ENCODE measurements at places on chromosomes 2 and 18.

- DNase-seq = no peak
These were observed 491.8 kb downstream of the TXNL1 start for GRCh38 chr18:56146565-56146964.

- no peak for DNase-seq
These were observed 32.8 kb downstream of the TTC32 start for GRCh38 chr2:19868701-19869580.

GRCh38 chr2:54456612-54457322 lies 640 bp downstream of the SPTBN1 start:
- peak; percentile 25 for DNase-seq

DNA sequence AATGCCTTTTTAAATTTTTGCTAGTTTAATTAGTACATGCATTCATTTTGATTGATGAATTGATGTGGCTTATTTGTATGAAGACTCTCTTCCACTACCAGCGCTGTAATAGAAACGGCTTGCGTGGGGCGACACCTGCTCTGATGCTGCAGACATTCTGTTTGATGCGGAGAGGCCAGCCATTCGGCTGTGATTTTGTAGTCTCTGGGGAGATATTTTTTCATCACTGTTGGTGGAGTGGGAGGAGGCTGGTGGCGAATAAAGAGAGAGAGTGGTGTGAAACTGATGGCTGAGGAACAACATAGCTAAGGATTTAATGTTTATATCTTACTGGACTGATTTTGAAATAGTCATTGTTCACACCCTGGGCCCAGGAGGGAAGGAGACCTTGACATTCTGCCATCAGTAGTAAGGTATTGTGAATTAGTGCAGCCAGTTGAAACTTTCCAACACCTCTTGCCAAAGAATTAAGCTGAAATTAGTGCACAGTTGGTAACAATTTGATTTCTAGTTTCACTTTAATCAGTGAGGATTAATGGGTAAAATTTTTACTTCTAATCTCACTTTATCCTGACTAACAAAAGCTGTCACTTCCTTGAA lies 224.1 kb downstream of the MTX2 start:
- DNase-seq = no peak

- no peak for DNase-seq
These were observed 51.5 kb upstream of the TWIST2 start for GRCh38 chr2:238796223-238796885.
